Left ventricle myocardium superior (tissue), 1 donor: ENCODE measurements at places on chromosomes 3 and 15. TPM values are rescaled to one million over a fixed set of nuclear protein-coding genes. Genes with fewer than 3 reads are reported as not detected.
A peak's percentile ranks its signal among the peaks of the same experiment; 100 is the strongest.

The KATNBL1 gene
- total RNA-seq, result 15.3 TPM

The KBTBD13 gene
- 10.6 TPM for total RNA-seq

The SLC9C1 gene
- total RNA-seq, result 2.3 TPM

DNA sequence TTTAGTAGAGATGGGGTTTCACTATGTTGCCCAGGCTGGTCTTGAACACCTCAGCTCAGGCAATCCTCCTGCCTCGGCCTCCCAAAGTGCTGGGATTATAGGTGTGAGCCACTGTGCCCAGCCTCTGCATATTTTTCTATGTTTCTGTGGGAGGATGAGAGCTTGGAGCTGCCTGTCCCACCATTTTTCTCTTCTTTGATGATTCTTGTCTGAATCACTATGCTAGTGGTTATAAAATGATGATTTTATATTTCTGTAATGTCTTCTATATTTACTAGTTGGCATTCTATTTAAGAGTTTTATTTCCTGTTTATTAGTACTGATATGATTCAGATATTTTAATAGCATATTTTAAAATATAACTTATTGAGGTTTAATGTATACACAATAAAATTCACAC, 69.7 kb downstream of the CHCHD6 start:
- DNase-seq, result no peak

DNA sequence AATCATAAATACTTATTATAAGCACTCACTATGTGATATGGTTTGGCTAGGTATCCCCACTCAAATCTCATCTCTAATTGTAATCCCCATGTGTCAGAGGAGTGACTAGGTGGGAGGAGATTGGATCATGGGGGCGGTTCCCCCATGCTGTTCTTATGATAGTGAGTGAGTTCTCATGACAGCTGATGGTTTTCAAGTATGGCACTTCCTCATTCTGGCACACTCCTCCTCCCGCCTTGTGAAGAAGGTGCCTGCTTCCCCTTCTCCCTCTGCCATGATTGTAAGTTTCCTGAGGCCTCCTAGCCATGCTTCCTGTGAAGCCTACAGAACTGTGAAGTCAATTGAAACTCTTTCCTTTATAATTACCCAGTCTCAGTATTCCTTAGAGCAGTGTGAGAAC, 53.3 kb upstream of the CHMP2B start:
- DNase-seq, result no peak

DNA sequence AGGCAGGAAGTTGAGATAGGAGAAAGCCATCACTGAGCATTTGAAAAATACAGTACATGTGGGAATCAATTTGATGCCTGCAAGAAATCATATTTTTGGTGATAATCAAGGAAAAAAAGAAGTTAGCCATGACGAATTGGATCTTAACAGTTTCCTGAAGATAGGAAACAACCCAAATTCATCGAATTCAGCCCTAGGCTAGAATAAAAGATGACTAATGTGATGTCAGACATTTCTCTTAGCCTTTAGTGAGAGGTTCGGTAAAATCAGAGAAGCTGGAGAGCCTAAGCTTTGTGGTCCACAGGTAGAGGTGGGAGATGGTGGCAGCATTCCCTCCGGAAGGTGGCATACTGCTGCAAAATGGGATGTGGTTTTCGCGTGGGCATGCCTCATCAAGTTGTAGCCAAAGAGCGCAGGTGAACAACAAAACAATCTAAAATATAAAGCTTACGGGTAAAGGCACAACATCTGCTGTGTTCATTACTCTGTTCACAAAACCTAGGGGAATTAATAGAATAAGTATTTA, 144.1 kb upstream of the ALCAM start:
- DNase-seq, result no peak

DNA sequence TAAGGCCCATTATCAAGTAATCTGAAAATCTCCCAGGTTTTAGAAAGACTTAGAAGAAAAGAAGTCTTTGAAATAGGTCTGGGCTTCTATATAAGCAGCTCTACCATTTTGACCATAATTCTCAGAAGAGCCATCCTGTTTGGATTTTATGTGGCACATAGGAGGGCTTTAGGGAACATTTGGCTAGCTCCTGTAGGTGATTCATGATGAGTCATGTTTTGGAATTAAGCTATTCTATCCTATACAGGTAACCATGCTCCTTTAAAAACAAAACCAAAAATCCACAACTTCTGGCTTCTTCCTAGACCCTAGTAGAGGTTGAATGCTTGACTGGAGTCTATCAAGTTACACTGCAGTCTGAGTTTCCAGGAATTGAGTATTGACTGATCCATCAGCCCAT, 8.9 kb downstream of the SST start:
- no peak for DNase-seq

GRCh38 chr3:64667887-64668581, 19.8 kb downstream of the ADAMTS9 start:
- peak; percentile 75 for DNase-seq

DNA sequence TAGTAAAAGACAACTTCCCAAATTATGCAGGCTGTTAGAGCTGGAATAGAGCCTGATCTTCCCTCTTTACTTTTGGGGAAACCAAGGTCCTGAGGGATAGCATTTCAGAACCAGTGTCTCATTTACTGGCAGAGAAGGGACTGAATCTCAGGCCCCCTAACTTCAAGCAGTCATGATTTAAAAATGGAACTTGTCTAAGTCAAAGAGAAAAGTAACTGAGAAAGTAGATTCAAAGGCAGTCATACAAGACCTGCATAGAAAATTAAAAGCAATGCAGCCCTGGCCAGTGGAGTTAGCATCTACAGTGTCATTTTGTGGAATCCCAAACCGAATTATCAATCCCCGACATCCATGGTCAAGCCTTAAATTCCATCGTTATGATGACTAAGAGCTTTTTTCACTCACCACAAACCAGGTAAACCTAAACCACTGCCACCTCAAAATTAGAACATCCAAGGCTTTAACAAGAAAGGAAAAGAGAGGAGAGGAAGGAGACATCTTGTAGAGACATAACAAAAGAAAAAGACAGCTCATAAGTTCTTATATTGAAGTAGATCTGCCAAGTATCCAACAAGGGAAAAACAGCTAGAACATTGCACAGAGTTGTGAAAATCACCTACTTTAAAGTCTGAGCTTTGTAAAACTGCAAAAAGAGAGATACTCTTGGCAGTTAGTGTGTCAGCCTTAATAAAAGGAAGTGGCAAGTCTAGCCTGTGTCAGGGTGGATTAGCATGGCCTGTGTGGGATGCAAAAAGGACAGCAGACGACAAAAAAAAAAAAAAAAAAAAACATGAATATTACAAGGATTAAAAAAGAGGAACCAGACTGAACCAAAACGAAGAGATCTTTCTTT, 54.1 kb upstream of the CCR2 start:
- DNase-seq, result no peak

GRCh38 chr3:178699810-178700209, 163.6 kb downstream of the KCNMB2 start:
- DNase-seq, result no peak

- DNase-seq, result no peak
Measured at GRCh38 chr3:157232141-157232540, 72.2 kb upstream of the CCNL1 start.

DNA sequence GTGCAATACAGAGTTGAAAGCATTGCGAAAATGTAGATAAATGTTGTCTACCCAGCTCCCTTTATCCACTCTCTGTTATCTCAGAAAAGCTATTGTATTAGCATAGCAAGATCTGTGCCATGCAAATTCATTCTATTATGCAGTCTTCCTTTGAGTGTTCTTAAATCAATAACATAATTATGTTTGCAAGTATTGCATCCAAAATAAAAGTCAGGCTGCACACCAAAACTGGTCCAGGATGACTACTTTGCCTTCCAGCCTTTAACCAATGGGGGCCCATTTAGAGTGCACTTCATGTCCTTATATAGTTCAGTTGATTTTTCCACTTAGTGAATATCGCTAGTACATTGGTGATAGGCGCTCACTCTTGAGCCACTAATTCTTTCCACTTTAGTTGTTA, 107.4 kb upstream of the MLF1 start:
- no peak for DNase-seq

- DNase-seq, result no peak
Measured at GRCh38 chr3:186879781-186880180, 37.3 kb downstream of the ADIPOQ start.
